Hepatocyte (in vitro differentiated cells): ENCODE measurements at places on chromosomes 3 and 15. TPM values are rescaled to one million over a fixed set of nuclear protein-coding genes. Genes with fewer than 3 reads are reported as not detected.

CXCR6 gene
- not detected in 2 replicates for total RNA-seq

CCR1 gene
- total RNA-seq = 2.7 and 3.5 TPM in 2 replicates

FSTL1 gene
- 344 and 390 TPM in 2 replicates for total RNA-seq

THPO gene
- total RNA-seq = 1.5 and 1.8 TPM in 2 replicates

CHRD gene
- 13.6 and 15.0 TPM in 2 replicates for total RNA-seq

UNC13C gene
- 10.3 and 10.9 TPM in 2 replicates for total RNA-seq

CCDC54 gene
- total RNA-seq = not detected in 2 replicates

IL16 gene
- total RNA-seq = 1.1 and 3.3 TPM in 2 replicates

SERPINI2 gene
- not detected in 2 replicates for total RNA-seq

- H3K27ac ChIP-seq = no peak overlapping the region
- H3K27me3 ChIP-seq = no peaks in the 10 kb centered on the region
- no peak for DNase-seq
- H3K36me3 ChIP-seq = no peaks in the 10 kb centered on the region
- no peaks in the 10 kb centered on the region for H3K4me1 ChIP-seq
- H3K4me3 ChIP-seq = no peak overlapping the region
These were observed 40.8 kb upstream of the ATP2B2 start for GRCh38 chr3:10546181-10546624.

GRCh38 chr3:94064243-94064860 lies 1.5 kb downstream of the NSUN3 start:
- H3K4me1 ChIP-seq = peaks cover 4% of the 10 kb centered on the region
- H3K27me3 ChIP-seq = no peaks in the 10 kb centered on the region
- no peak overlapping the region for H3K4me3 ChIP-seq
- no peaks in the 10 kb centered on the region for H3K36me3 ChIP-seq
- no peak for DNase-seq

DNA sequence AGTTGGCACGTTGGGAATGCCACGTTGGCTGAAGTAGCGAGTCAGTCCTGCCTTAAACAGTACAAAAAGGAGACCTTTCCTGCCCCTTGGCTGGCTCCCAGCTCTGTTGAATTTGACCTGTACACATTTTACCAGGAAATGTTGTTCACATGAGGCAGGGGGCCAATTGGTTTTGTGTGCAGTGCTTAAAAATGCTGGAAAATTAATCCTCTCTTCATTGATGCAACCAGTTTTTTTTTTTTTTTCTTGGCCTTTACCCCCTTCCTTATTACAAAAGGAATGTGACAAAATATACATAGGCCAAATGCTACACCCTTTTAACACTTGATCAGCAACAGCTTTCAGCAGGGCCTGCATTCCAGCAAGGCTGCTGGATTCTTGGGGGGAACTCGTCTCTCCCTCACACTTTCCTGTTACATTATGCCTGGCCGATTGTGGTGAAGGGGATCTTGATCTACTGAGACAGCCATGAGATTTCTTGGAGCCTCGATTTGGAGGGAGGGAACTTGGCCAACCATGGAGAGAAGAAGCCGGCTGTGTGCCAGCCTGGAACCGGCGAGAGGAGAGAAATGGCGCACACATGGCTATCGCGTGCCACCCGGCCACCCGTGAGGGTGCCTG lies 93.1 kb downstream of the DNASE1L3 start:
- H3K36me3 ChIP-seq = peaks cover 12% of the 10 kb centered on the region
- DNase-seq = no peak
- no peaks in the 10 kb centered on the region for H3K27me3 ChIP-seq

DNA sequence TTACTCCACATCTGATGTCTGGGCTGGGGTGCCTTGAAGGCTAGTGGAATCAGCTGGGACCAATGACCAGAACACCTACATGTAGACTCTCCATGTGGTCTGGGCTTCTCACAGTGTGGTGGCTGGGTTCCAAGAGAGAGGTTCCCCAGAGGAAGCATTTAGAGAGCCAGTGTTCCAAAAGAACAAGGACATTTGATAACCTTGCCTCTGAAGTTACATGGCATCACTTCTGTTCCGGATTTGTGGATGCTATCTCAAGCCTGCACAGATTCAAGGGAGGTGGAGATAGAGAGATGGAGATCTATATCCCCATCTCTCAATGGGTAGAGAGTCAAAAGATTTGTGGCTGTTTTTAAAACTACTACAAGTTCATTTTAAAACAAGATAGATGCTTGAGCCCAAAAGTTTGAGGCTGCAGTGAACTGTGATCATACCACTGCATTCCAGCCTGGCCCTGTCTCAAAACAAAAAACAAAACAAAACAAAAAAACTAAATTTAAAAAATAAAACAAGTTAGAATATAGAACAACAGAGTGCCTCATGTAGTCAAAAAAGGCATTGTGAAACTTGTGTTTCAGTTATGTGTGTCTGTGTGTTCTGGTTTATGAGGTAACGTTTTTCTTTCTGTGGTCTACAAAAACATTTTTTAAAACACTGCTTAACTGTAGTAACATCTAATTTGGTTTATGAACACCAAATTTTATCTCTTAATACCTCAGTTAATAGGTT lies 44.8 kb downstream of the PDE8A start:
- peak overlapping the region; percentile 61 for H3K27ac ChIP-seq
- H3K4me3 ChIP-seq = no peak overlapping the region
- H3K4me1 ChIP-seq = peaks cover 70% of the 10 kb centered on the region
- no peaks in the 10 kb centered on the region for H3K27me3 ChIP-seq
- DNase-seq = no peak

DNA sequence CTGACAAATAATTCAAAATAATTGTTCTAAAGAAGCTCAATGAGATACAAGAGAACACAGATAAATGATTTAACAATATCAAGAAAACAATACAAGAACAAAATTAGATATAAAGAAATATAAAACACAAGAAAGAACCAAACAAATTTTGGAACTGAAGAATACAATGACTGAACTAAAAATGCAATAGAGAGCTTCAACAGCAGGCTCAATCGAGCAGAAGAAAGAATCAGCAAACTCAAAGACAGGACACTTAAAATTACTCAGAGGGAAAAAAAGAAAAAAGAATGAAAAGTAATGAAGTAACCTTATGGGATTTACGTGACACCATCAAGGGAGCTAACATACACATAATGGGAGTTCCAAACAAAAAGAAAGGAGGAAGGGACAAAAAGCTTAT lies 32.1 kb downstream of the CCDC54 start:
- H3K27ac ChIP-seq = no peak overlapping the region
- no peaks in the 10 kb centered on the region for H3K36me3 ChIP-seq
- H3K4me1 ChIP-seq = peaks cover 10% of the 10 kb centered on the region
- no peaks in the 10 kb centered on the region for H3K27me3 ChIP-seq
- H3K4me3 ChIP-seq = no peak overlapping the region

GRCh38 chr3:184377374-184377773 lies 633 bp downstream of the THPO start:
- no peak for DNase-seq
- peaks cover 20% of the 10 kb centered on the region for H3K4me1 ChIP-seq
- H3K27ac ChIP-seq = peak overlapping the region; percentile 74
- peaks cover 15% of the 10 kb centered on the region for H3K27me3 ChIP-seq
- no peaks in the 10 kb centered on the region for H3K36me3 ChIP-seq
- no peak overlapping the region for H3K4me3 ChIP-seq

DNA sequence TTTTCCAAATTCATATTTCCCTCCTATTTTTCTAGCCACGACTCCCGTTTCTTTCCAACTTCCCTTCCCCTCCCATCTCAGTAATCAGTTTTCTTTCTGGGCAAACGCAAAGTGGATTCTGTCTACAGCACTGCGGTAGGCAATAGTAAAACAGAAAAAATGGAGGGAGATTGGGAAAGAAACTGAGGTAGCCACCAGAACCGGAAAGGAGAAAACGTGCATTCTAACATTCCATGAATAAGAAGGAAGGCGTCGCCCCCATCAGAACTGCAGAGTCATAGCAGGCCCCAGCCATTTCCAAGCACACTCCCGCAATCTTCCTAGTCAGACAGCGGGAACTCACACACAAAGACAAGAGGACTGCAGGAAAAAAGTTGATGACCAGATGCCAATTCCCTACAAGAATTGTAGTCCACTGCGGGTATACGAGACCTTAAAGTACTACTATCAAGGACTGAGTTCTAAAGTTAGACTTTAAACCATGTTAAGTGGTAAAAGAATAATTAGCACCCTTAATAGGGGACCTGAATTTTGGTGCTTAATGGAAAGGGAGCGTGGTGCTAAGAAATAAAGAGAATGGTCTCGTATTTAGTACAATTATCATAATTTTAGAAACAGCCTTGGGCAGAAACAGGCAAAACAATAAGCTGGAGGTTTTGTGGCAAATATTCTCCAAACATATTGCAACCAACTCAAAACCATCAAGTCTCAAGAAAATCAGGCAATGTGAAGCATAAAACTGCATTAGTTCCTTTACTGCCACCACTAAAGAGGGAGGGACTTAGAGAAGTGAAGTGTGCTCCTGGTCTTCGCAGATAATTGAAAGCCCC lies 1.4 kb downstream of the PFN2 start:
- H3K4me3 ChIP-seq = peak overlapping the region; percentile 63
- peaks cover 16% of the 10 kb centered on the region for H3K4me1 ChIP-seq
- peak; percentile 83 for DNase-seq

- H3K27ac ChIP-seq = no peak overlapping the region
- no peak for DNase-seq
- no peaks in the 10 kb centered on the region for H3K27me3 ChIP-seq
- no peaks in the 10 kb centered on the region for H3K36me3 ChIP-seq
- H3K4me1 ChIP-seq = no peaks in the 10 kb centered on the region
These were observed 128.0 kb upstream of the MRPL3 start for GRCh38 chr3:131630807-131631206.

DNA sequence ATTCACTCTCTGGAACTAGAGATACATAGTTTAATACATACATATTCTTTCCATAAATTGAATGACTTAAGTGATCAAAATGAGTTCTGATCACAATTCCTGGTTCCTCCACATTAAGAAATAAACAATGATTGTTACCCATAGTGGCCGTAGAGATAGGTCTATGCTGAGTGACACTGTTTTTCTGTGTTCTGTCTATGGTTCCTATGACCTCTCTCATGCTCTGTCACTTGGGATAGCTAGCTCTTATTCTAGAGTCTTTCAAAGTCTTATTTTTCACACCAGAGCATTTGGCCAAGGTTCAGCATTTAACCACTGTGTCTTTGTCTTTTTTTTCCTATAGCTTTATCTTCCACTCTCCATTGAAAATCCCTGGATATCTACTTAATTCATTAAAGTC lies 132.4 kb downstream of the GOLGA6L6 start:
- H3K4me1 ChIP-seq = no peaks in the 10 kb centered on the region
- no peaks in the 10 kb centered on the region for H3K36me3 ChIP-seq
- H3K27ac ChIP-seq = no peak overlapping the region

DNA sequence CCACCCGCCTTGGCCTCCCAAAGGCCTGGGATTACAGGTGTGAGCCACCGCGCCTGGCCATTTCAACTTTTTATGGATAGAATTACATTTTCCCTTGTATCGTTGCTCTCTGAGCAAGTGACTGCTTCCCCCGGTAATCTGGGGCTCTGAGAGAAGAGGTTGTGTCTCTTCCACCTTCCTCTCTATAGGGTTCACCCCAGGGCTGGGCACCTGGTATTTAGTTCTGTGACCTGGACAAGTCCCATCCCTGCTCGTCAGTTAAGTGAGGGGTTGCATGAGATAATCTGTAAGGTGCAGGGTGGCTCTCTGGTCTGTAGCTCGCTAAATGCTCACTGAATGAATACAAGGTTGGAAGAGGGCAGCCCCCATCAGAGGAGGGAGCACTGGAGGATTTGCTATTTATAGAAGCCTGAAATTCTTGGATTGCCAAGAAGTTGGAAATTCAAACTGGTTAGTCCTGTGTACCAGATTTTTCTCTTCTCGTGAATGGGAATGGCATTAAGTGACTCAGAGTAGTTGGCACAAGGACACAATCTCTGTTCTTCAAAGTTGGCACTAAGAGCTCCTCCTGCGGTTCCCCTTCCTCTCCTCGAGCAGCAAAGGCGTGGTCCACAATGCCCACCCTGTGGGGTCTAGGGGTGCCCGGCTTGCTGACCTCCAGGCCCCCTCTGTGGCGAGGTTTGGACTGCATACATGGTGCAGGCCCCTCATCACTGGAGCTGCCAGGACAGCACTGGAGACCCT lies 68.1 kb upstream of the DLG1 start:
- H3K4me1 ChIP-seq = peaks cover 20% of the 10 kb centered on the region
- no peak overlapping the region for H3K27ac ChIP-seq
- H3K4me3 ChIP-seq = no peak overlapping the region

DNA sequence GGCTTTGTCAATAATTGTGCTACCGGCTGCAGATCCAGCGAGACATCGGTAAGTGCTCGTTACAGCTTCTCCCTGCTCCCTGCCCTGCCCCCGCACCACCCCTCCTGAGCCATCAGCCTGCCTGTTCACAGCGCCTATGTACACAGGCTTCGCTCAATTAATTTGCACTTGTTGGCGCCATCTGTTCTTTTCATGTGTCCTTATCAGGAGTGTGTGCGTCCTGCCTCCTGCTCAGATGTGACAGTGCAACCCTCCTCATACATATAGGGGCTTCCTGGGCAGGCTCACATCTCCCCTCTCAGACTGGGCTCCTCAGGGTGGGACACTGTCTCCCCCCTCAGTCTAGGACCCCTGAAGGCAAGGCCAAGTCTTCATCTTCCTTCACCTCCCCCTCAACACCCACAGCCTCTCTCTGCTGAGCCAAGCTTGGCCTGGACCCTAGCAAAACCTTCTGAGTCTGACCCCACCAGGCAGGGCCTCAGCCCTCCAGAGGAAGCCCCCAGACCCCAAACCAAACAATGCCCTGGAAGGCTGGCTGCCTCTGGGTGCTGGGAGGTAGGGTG lies 54.9 kb downstream of the CYP11A1 start:
- no peaks in the 10 kb centered on the region for H3K36me3 ChIP-seq
- no peak overlapping the region for H3K27ac ChIP-seq
- DNase-seq = no peak
- peaks cover 34% of the 10 kb centered on the region for H3K4me1 ChIP-seq
- no peak overlapping the region for H3K4me3 ChIP-seq
- peaks cover 9% of the 10 kb centered on the region for H3K27me3 ChIP-seq

DNA sequence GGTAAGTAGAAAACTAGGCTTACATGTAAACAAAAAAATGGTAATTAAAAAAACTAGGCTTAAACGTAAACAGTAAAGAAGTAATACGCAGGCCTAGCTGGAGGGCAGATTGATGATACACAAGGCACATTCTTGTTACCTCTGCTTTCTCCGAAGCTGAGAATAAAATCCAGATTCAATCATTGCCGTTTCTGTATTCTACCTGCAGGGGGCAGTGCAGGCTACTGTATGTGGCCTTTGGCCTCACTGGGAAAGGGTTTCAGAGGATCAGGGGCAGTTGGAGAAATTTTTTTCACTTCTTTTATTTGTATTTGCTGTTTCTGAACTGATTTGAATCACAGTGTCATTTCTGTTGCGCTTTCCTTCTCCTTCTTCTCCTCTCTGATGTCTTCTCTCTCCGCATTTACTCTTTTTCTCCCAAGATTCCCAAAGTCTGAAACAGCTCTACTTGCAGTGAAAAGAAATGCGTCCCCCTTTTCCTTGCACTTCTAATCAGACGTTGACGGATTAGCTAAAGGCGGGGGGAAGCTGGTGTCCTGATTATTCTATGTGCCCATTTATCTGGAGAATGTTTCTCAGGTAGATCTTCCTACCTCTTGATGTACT lies 67.1 kb upstream of the MCTP2 start:
- H3K4me3 ChIP-seq = no peak overlapping the region
- H3K4me1 ChIP-seq = no peaks in the 10 kb centered on the region
- no peaks in the 10 kb centered on the region for H3K27me3 ChIP-seq
- DNase-seq = peak; percentile 80
